ENCODE measurements at places on chromosomes 1 and 21. TPM values are rescaled to one million over a fixed set of nuclear protein-coding genes. Genes with fewer than 3 reads are reported as not detected.

- no peak for DNase-seq
Measured at GRCh38 chr1:89538361-89538760, 13.7 kb downstream of the LRRC8B start.

GRCh38 chr1:76198452-76198851 lies 123.9 kb downstream of the ST6GALNAC3 start:
- no peak for DNase-seq

DNA sequence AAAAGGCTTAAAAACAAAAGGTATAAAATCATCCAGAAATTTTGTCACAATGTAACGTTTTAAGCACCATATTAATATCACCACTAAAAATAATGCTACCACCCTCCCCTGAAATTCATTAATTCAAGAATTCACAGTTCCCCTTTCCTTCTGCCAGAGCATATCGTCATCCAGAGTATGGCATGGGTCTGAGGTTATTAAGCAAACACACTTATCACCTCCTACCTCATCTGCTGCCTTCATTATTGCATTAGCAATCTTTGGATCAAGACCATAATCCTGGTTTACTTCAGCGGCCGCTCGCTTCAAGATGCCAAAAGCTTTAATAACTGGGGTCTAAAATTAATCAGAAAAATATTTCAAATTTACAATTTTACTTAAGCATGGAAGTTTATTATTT lies 6.2 kb downstream of the FH start:
- no peak for DNase-seq

GRCh38 chr1:204495078-204495753 lies 611 bp upstream of the PIK3C2B start:
- DNase-seq = no peak

GRCh38 chr1:222697826-222698225 lies 14.5 kb downstream of the AIDA start:
- no peak for DNase-seq

- no peak for DNase-seq
Measured at GRCh38 chr1:78745111-78745510, 95.5 kb downstream of the IFI44 start.

The LCE3D gene
- polyA plus RNA-seq = not detected

The SPRR2E gene
- polyA plus RNA-seq = not detected

The CFAP107 gene
- not detected for polyA plus RNA-seq

All from hepatocyte (in vitro differentiated cells).